HS-27A (cell line): ENCODE measurements at places on chromosomes 16 and 17.
A peak's percentile ranks its signal among the peaks of the same experiment; 100 is the strongest.

- no peak for DNase-seq
These were observed 1179.5 kb upstream of the GOT2 start for GRCh38 chr16:59913666-59914065.

DNA sequence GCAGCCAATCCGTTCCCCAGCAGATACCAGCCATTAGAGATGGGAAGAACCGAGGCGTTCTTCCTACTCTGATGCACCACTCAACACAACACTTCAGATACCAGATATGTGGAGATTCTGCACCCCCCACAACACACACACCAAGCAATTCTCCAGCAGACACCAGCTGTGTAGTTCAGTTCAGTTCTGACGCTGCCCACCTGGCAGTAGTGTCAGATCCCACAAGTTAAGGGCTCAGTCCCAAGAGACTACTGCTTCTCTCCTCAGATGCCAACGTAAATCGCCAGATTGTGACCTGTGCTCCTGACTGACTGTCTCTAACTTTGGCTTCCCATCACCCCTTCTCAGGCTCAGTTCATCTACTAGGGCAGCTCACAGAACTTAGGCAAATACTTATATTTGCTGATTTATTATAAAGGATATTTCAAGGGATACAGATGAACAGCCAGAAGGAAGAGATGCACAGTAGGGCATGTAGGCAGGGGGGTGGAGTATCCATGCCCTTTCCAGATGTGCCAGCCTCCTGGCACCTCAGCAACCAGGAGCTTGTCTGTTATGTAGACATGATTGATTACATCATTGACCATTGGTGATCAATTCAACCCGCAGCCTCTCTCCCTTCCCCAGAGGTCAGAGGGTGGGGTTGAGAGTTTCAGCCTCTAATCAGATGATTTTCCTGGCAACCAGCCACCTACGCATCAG is 110.6 kb downstream of the PRKCA start:
- DNase-seq, result no peak

- DNase-seq, result no peak
These were observed 17.2 kb downstream of the GINS3 start for GRCh38 chr16:58409316-58409973.

- no peak for DNase-seq
These were observed 27.8 kb upstream of the USP36 start for GRCh38 chr17:78868391-78868790.

- peak; percentile 5 for DNase-seq
These were observed 968 bp upstream of the PRKAR1A start for GRCh38 chr17:68511254-68511670.

- DNase-seq, result no peak
These were observed 41.4 kb upstream of the ABR start for GRCh38 chr17:1221209-1221608.

GRCh38 chr17:32970281-32970680 is 21.4 kb upstream of the SPACA3 start:
- no peak for DNase-seq

GRCh38 chr16:13435415-13435814 is 484.5 kb upstream of the ERCC4 start:
- DNase-seq, result no peak

DNA sequence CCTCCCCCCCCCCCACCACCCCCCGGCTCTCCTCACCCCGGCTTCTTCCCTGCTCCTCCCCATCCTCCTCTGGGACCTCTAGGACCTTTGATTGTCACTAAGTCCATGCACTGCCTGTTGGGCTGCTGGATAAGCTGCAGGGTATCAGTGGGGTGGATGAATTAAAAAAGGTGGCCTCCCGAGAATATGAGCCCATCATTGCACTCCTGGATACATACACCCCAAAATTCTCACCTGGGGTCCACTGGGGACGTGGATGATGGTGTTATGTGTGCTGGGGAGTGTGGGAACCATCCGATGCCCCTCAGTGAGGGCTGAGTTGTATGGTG is 88.8 kb downstream of the IRF8 start:
- DNase-seq, result no peak

GRCh38 chr16:53503991-53504663 is 1.1 kb upstream of the AKTIP start:
- no peak for DNase-seq
